ENCODE measurements at places on chromosomes 7 and 10.
A peak's percentile ranks its signal among the peaks of the same experiment; 100 is the strongest.

DNA sequence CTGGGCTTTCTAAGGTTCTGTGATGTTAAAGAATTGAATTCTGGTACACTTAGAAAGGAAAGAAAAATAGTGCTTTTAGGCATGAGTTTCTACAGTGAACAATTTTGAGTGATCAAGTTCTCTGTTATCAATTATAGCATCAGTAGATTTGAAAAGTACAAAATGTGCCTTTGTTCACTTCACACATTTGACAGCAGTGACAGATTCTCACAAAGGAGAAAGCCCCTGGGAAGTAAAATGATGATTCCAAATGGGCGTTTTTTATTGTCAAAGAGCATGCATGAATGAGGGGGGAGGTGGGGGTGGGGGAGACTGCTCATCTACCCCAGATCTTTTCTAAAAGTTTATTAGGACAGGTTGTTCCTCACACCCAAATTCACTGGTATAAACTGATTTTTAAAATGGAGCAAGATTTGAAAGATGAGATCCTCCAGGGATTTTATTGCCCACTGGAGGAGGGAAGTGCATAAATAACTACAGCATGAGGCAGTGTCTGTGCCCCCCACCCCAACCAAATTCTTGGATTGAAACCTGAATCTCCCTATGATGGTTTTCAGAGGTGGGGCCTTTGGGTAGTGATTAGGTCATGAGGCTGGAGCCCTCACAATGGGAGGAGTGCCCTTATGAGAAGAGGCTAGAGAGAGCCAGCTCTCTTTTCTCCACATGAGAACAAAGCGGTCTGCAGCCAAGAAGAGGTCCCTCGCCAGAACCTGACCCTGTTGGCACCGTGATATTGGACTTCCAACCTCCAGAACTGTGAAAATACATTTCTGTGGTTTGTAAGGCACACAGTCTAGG is 79.5 kb downstream of the AOAH start:
- no peak for DNase-seq

- DNase-seq = no peak
These were observed 378.8 kb downstream of the GPAM start for GRCh38 chr10:111804781-111805180.

DNA sequence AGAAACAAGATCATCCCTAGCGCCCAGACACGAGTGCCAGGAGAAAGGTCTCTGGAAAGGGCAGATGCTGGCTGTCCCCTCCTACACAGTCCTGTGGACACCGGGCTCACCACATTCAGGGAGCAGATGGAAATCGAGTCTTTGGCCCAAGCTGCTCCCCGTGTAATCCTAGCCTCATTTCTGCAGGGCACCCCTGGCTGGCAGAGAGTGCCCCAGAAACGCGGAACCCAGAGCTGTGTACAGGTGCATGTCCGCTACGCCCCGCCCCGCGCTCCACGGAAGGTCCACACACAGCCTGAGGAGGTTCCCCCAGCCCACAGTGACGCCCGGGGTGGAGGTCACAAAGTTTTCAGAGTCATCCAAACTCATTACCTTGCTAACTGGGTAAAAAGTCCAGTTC is 202.8 kb downstream of the MAD1L1 start:
- no peak for DNase-seq

GRCh38 chr10:43039624-43040481 is 37.0 kb upstream of the RET start:
- no peak for DNase-seq

GRCh38 chr10:3902054-3902808 is 117.2 kb upstream of the KLF6 start:
- peak; percentile 22 for DNase-seq

DNA sequence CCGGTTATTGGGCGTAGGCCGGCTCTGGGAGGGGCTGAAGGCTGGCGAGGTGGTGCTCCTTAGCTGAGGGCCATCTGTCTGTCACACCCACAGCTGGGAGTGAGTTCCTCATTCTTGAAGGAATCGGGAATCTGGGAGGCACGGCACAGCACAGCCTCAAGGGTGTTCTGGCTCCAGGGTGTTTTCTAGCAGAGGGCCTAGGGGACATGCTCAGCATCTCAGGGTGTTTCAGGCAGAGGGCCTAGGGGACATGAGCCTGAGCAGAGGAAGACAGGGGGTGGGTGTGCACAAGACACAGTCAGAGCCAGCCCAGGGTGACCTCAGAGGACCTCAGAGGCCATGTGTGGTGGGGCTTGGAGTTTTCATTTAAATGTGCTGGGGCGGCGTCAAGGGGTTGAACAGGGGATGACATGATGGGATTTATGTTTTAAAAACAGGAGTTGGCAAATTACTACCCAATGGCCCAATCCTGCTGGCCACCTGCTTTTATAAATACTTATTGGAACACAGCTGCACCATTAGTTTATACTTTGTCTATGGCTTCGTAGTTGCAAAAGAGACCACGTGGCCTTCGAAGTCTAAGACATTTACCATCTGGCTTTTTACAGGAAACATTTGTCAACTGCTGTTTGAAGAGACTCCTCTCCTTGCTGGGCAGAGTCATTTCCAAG is 121.6 kb downstream of the PRKAG2 start:
- DNase-seq = no peak
